ENCODE measurements at places on chromosomes 3 and 15.

DNA sequence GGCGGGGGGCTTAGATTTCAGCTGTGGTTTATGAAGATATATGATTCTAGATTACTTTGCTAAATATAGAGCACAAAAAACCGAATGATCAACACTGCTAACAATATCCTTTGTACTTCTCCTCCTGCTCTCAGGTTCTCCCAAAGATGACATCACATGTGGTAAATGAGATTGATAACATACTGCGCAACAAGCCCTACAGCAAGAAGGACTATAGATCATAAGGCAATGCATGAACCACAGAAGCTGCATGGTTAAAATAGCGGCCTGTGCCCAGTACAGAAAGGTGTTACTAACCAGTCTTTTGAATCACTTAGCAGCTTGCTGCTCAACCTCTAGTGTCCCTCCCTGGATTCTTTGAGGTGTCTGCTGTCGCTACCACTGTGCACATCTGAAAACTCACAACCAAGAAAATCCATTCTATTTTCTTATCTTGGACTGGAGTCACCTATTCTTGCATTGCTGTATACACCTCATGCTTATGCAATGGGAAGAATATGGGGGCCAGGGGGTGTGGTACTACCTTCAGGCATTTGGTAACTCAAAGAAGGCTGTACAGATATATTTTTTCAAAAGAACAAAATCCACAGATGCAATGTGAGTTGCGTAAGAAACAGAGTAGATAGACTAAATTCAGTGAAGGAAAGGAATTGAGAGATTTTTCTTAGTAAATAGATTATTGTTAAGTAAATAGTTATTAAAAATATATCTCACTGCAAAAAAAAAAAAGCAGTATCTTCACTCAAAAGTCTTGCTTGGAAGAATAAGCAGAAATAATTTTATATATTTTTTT is 18.2 kb downstream of the SSR3 start:
- DNase-seq: no peak

GRCh38 chr3:29758434-29759322 is 477.8 kb downstream of the RBMS3 start:
- no peak for DNase-seq

GRCh38 chr3:119302697-119303551 is 8.7 kb downstream of the ARHGAP31 start:
- DNase-seq: no peak

DNA sequence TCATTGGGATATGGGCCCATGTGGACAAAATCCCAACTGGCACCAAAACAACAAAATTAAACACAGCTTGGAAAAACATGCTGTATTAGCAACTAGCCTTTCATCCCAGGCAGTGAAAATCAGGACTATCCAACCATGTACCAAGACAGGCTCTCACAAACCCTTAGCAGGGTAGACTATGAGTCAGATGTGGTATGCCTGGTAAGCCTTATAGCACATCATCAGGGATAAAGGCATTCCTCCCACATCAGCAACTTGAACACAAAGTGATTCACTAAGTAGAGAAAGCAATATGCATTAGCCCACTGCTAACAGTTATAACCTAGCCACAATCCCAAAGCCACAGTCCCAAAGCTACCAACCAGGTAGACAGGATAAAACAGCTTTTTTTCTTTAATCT is 8.0 kb downstream of the CEP152 start:
- no peak for DNase-seq

DNA sequence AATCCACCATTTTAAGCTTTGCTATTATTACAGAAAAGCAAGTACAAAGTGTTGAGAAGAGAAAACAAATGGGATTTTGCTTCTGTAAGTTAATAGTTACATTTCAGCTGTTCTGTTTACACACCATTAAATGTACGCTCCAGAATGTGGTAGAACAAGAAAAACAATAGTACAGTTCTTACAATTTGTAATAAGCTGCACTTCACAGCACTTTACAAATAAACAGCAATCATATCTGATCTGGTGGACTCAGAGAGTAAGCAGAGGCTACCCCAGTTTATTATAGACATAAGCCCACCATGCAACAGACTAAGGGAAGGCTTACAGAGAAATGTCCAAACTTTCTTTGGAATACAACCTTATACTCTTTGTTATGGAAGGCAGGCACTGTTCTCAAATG is 126.4 kb downstream of the OXSM start:
- no peak for DNase-seq

GRCh38 chr3:126926684-126927400 is 56.1 kb upstream of the PLXNA1 start:
- DNase-seq: no peak

DNA sequence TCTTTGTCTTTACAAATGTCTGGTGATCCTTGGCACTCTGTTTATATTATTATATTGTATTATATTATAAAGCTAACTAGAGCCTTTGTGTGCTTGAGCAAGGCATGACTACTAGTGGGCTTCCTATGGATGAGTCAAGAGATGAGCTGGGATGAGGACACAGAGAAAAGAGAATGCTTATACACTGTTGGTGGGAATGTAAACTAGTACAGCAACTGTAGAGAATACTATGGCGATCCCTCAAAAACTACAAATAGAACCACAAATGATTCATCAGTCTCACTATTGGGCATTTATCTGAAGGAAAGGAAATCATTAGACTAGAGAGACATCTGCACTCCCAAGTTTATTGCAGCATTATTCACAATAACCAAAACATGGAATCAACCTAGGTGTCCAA is 40.8 kb upstream of the MED12L start:
- DNase-seq: no peak

- no peak for DNase-seq
Measured at GRCh38 chr3:127675651-127676391, 3.1 kb downstream of the ABTB1 start.

- no peak for DNase-seq
Measured at GRCh38 chr3:69058180-69058946, 6.2 kb upstream of the TMF1 start.

DNA sequence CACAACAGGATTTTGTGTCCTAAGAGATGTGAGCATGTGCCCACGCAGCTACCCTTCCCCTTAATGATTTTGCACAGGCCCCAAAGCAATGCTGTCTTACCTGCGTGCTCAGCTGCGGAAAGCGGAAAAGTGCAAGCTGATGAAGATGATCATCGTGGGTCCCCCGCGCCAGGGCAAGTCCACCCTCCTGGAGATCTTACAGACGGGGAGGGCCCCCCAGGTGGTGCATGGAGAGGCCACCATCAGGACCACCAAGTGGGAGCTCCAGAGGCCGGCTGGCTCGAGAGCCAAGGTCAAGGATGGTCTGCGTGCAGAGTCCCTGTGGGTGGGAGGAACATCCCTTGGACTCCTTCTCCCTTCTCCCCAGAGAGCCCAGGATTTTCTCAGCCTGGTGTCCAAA is 103.1 kb downstream of the LRRK1 start:
- DNase-seq: no peak

DNA sequence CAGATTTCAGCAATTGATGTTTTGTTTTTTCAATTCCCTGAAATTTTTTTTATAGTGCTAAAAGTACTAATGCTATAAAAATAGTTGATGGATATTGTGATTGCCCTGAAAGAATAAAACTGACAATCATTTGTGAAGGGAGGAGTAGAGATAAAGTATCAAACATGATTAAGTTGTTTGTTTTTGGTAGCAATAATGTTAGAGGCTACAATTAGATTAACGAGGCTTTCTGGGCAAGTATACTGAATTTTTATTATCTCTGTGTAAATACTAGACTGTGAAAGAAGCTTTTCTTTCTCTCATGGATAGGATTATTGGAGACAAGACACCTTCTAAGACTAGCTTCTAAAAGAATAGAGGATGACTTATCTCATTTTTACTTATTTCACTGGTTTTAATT is 15.6 kb downstream of the NR1D2 start:
- DNase-seq: no peak

DNA sequence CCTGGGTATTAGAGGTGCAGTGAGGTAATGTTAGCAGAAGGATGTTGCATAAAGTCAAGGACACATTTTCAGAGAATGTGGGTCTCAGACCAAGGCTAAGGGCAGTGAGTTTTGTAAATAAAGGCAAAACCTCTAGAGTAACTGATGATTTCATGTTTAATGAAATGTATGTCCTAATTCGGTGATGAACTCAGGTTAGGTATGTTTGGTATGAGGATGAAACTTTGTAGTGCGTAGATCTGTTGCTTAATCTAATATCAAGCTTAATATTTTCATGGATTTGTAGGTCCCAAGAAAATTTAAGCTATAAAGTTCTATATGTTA is 3.6 kb downstream of the USP50 start:
- no peak for DNase-seq

DNA sequence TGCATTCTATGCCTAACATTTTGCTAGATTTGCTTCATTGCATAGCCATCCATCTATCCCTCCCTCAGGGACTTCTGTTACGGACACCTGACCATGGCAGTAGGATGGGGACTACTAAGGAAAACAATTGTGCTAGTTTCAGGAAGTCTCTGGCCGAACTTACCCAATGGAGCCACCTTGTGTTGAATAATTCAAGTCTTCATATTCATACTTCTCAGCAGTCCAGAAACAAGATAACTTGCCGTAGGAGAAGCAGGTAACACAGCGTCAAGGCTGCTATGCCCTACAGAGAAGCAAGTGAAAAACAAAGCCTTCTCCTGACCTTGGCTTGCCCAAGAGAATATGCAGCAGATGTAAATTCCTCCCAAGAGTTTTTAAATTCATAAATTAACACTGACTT is 685.3 kb downstream of the GRM7 start:
- no peak for DNase-seq

- no peak for DNase-seq
Measured at GRCh38 chr3:51896607-51897305, 6.4 kb downstream of the IQCF1 start.

DNA sequence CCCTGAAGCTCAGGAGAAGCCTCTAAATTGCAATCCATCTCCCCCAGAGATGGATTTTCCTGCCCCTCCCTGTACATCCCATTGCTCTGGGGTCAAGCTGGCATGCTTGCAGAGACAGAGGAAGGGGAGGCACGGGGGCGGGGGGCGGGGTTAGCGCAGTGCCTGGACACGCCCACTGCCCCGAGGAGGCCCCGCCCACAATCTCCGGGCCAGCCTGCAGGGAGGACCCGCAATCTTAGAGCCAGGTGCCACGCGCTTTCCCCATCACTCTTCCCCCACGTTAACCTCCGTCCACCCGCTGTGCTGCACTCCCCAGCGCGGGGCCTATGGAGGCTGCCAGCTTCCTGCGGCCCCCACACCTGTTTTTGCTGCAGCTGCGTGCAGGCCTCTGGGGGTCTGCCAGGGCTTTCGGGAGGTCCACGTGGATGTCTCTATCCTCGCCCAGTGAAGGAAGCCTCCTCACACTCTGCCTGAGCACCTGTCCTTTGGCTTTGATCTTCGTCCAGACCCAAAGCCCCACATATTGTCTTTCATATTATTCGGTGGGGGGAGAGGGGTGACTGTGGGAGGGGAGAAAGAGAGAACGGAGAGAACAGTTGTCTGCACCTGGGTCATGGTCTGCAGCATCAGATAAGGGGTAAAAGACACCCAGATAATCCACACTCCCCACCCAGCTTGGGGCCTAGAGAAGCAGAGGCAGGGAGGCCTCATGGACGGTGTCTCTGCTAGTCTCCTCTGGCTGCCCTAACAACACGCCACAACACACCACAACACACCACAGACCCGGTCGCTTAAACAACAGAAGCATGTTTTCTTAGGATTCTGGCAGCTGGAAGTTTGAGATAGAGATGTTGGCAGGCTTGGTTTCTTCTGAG is 118.0 kb upstream of the MEF2A start:
- no peak for DNase-seq

DNA sequence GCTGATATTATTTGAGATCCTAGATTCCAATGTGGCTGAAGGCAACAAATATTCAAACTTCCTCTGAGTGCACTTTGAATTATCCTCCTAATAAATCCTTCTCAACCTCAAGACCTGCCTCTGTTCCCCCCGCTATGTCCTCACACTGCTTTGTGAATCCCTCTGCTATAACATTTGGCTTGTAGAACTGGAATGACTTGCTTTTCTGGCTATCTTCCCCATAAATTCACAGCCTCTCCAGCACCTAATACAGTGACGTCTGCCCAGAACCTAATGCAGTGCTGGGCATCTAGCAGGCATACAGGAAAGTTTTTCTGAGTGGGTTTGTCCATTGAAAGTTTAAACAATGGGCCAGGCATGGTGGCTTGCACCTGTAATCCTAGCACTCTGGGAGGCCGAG is 643.9 kb upstream of the ADAMTS9 start:
- DNase-seq: no peak

DNA sequence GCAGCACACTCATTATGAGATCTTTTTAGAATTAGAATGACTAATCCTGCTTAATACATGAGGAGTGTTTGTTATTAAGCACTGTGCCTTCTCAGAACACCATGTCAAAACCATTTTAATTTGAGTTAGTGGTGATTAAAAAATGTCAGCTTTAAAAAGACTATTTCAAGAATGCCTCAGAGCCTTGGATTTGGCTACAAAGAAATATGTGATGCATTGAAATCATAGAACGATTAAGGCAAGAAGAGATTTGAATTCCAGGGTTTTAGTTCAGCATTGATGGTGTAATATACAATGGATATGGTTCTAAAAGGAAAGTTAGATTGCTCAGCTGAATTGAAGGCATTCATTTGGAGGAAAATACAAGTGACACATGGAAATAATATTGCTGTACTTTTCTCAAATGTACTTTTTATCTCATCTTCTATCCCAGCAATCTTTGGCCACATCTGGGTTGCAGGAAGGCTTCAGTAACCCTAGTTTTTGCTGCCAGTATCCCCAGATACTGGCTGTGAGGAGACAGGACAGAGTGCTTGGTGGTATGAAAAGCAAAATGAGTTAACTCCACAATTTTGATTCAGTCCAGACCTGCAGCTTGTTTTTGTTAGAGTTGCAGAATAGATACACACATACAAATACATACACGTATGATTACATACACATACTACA is 303.8 kb downstream of the CLSTN2 start:
- DNase-seq: no peak

GRCh38 chr3:161274691-161275298 is 53.7 kb downstream of the NMD3 start:
- no peak for DNase-seq

DNA sequence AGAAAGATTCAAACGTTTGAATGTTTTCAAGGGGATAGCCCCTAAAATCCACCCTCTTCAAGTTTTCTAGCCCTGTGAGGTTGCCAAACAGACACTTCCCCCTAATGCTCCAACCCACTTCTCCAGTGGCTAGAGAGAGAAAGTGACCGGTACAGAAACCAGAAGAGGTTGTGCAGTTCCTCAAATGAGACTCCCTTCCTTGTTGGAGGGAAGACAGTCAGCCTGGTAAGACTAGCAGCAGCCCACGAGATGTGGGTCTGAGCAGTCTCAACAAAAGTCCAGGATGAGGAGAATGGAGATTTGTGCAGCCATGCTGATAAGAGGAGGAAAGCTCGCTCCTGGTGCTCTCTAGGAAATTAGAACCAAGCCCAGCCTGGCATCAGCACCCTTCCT is 222.8 kb upstream of the TPRG1 start:
- DNase-seq: no peak

GRCh38 chr3:18891641-18892040 is 256.7 kb upstream of the KCNH8 start:
- no peak for DNase-seq

DNA sequence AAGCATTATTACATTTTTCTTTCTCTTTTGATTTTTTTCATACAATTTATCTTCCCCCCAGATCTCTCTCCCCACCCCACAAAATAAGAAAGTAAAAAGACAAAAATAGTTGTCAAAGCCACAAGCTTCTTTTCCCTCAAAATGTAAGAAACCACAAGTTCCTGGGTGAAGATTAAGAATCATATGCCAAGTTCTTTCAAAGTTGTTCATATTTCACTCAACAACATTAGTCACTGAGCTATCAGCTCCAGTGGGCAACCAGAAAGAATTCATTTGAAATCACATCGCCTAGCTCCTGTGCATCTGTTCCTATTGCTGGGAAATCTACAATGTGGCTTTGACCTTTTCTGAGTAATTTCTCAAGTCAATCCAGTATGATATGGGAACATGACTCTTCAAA is 681.6 kb upstream of the ARPP21 start:
- DNase-seq: no peak
